ENCODE measurements at places on chromosomes 13 and 19.

GRCh38 chr13:98997738-98998641 lies 20.1 kb upstream of the DOCK9 start:
- no peak for DNase-seq

DNA sequence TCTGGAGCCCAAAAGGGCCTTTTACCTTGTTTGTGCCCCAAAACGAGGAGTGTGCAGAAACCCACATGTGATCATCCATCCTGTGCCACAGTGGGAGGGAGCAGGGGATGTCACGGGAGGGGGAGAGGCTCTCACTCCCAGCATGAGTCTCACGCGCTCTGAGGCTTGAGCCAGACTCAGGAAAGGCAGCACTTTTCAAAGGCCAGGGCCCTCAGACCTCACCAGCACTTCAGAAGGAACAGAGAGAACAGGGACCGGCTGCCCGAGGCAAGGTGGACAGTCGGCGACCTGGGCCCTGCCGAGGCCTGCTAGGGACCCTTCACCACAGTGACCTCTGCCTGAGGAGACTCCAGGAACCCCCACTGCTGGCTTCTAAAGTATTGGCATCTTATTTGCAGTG lies 71.7 kb upstream of the WASF3 start:
- no peak for DNase-seq

DNA sequence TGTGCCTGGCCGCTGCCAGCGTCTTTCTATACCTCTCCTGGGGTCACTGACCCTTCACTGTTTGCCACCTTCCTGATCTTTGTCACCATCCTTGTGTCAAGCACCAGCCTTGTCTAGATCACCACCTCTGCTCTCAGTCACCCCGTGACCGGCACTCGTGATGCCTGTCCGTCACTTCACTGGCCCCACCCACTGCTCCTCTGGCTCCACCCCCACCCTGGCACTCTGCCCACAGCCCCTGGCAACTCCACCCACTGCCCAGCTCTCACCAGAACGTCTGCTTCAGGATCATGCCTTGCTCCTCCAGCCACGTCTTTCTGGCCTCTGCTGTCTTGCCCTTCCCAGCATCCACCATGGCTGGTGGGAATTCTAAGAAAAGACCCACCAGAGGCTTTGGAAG lies 24.8 kb upstream of the PLA2G4C start:
- DNase-seq = no peak

DNA sequence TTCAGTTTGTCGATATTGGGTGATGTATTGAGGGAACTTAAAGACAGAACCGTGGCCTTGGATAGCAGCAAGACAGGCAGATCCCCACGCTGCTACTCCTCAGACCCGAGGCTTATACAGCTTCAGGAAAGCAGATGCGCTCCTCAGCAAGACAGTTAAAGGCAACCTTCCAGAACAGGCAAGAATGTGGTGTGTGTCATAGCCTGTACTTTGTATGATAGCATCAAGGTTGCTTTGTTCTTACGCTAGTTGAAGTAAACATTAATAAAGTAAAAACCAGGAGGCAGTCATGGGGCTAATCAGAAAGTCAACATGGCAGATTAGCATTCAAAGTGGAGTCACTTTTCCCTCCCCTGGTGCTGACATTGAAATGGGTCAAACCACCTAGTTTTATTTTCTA lies 473.2 kb downstream of the DCT start:
- no peak for DNase-seq

- no peak for DNase-seq
Measured at GRCh38 chr19:13917888-13918406, 11.9 kb downstream of the CC2D1A start.

DNA sequence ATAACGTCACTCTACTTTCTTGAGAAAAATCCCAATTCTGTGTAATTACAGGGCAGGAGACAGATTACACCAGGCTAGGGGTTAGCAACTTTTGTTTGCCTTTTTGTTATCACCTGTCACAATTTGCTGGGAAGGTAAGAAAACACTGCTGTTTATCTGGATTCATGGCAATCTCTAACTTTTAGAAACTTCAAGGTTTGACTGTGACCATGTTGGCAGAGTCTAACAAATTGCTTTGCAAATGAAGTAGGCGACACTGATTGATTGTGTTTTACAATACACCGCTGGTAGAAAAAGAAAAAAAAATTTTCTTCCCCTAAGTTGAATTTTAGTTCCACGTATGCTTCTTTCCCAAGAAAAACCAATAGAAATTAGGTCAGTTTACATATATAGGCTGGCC lies 10.4 kb upstream of the PDX1 start:
- DNase-seq = no peak

Measured in effector memory CD8-positive, alpha-beta T cell (primary cell).